ENCODE measurements at places on chromosomes 2 and 18. TPM values are rescaled to one million over a fixed set of nuclear protein-coding genes. Genes with fewer than 3 reads are reported as not detected.

DNA sequence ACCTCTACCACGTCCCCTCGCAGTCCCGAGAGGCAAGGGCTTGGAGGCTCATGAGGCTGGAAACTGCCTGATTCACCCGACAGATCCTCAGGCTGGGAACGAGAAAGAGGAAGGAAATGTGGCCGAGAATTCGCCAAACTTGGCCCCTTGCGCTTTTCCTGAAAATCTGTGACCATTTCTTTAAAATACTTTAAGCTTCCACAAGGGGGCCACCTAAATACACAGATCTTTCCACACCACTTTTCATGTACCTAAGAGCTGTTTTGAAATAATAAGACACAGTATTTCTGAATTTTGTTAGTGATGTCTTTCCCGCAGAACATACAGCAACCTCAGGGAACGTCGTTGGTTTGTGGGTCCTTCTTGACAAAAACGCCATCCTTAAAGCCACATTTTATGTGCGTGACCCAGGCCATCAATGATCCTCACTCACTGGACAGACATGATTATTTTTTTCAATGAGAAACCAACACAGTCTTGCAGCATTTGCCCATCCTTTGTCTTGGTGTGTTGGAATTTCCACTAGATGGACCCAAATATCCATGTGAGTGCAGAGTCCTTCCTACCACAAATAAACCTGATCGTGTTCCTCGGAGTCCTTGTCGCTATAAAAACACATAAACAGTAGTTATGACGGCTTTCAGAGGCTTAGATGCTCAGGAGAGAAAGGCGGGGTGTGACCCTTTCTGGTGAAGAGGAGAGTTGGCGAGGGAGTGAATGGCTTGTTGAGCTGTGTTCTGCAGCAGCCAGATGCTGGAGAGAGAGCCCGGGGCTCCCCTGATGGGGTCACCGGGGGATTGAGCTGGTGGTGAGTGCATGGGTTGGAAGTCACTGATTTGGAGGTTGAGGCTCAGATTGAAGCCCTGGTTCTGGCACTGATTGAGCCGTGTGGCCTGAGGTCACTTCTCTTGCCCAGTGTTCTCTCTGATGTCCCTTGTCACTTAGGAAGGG is 25.0 kb downstream of the DCDC2C start:
- no peak for DNase-seq

The ICOS gene
- 0.31 TPM for total RNA-seq

- DNase-seq = no peak
Measured at GRCh38 chr2:101655702-101656422, 41.6 kb upstream of the MAP4K4 start.

DNA sequence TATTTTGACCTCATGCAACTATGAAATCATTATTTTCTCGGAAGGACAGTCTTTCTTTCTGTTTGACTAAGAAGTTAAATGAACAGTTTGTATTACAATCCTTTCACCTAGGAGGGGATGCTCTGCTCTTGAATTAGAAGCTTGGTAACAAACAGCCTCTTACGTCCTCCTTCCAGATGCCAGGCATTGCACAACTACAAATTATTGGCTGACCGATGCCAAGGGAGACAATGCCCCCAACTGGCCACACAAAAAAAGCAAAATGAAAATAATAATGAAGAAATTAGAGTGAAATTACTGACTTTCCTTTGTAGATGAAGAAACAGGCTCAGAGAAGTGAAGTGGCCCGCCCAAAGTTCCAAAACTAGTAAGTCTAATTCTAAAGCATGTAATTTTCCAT is 177.9 kb downstream of the CYRIA start:
- no peak for DNase-seq

The SPATA3 gene
- not detected for total RNA-seq

The IL18R1 gene
- 11.2 TPM for total RNA-seq

DNA sequence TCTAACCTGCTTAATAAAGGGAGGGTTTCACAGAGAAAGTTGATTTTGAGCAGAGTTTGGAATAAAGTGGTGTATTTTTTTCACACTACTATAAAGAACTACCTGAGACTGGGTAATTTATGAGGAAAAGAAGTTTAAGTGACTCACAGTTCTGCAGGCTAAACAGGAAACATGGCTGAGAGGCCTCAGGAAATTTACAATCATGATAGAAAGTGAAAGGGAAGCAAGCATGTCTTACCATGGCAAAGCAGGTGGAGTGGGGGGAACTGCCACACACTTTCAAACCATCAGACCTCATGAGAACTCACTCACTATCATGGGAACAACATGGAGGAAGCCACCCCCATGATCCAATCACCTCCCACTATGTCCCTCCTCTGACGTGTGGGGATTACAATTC is 546.7 kb downstream of the EPHA4 start:
- DNase-seq = no peak

- DNase-seq = no peak
Measured at GRCh38 chr2:134522496-134523455, 196.0 kb downstream of the TMEM163 start.

The C18orf32 gene
- 32.3 TPM for total RNA-seq

GRCh38 chr2:43085929-43086328 is 140.5 kb downstream of the ZFP36L2 start:
- no peak for DNase-seq
